Mammary microvascular endothelial cell (primary cell): ENCODE measurements at places on chromosomes 16 and 17. TPM values are rescaled to one million over a fixed set of nuclear protein-coding genes. Genes with fewer than 3 reads are reported as not detected.

The MYOCD gene
- total RNA-seq: not detected in 2 replicates

The AGRP gene
- total RNA-seq: not detected in 2 replicates

The TNFSF13 gene
- total RNA-seq: 2.8 and 5.5 TPM in 2 replicates

The MEIOC gene
- 0.05 TPM in 1 of 2 replicates, not detected in the other for total RNA-seq

The GALR2 gene
- total RNA-seq: 0.13 TPM in 1 of 2 replicates, not detected in the other

The LPCAT2 gene
- total RNA-seq: 21.1 and 26.6 TPM in 2 replicates

The TNFRSF17 gene
- total RNA-seq: not detected in 2 replicates
